ENCODE measurements at places on chromosomes 1 and 21.
A peak's percentile ranks its signal among the peaks of the same experiment; 100 is the strongest.

DNA sequence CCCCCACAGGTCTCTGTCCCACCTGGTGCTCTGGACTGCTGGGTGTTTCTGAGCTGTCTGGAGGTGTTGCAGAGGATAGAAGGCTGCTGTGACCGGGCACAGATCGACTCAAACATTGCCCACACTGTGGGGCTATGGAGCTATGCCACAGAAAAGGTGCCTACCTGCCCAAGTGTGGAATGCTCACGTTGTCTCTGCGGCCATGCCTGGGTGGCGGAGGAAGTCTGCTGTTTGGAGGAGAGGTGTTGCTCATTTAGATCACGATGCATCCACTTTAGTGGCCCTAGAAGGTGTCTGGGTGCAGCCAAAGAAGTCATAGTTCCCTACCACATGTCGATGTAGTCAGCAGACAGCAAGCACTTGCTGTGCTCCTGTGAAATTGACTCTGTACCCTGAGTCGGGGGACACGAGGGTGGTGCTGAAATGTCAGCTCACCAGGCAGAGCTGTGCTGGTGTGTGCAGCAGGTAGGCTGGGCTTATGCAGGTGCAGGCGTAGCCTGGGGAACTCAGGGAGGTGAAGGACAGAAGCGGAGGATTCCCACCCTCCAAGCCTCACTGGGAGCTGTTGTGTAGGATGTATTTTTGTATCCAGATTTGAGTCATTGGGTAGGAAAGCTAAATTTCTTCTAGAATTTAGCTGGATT lies 32.8 kb upstream of the PWP2 start:
- DNase-seq: no peak

GRCh38 chr1:147738129-147738528 lies 22.3 kb downstream of the GJA5 start:
- no peak for DNase-seq

DNA sequence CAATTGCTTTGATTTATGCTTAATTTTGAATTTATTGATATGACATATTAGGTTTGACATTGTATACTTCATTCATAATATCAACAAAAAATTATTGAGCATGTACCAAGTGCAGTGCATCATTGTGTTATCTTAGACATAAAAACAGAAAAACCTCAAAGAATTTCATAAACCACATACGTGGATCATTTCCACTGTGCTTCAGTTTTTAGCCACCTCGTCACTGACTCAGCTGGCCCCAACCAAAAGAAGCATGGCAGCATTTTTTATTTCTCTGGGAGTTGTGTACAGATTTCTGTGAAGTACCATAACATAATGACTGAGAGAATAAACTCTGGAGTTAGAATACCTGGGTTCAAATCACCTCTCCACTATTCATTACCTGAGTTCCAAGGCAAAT lies 95.6 kb upstream of the C1orf87 start:
- DNase-seq: no peak

GRCh38 chr1:65432918-65433317 lies 12.4 kb downstream of the LEPR start:
- DNase-seq: no peak

DNA sequence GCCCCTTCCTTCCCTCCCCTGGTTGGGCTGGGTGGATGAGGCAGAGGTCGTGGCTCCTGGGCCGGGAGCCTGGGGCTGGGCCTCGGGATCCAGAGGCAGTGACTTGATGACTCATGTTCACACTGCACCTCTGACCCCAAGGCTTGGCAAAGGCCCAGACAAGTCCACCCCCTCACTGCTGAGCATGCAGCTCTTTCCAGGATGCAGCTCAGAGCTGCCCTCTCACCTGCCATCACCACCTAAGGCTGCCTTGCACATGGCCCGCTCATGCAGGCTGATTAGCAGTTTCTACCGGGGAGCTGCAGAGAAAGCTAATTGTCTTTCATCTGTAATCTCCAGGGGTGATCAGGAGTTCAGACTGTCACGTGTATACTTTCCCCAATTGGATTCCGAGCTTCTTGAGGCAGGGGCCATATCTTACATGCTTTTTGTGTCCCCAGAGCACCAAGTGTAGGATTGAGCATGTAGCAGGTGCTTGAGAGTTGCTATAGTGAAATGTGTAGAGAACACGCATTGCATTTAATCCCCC lies 62.1 kb downstream of the LRRN2 start:
- no peak for DNase-seq

DNA sequence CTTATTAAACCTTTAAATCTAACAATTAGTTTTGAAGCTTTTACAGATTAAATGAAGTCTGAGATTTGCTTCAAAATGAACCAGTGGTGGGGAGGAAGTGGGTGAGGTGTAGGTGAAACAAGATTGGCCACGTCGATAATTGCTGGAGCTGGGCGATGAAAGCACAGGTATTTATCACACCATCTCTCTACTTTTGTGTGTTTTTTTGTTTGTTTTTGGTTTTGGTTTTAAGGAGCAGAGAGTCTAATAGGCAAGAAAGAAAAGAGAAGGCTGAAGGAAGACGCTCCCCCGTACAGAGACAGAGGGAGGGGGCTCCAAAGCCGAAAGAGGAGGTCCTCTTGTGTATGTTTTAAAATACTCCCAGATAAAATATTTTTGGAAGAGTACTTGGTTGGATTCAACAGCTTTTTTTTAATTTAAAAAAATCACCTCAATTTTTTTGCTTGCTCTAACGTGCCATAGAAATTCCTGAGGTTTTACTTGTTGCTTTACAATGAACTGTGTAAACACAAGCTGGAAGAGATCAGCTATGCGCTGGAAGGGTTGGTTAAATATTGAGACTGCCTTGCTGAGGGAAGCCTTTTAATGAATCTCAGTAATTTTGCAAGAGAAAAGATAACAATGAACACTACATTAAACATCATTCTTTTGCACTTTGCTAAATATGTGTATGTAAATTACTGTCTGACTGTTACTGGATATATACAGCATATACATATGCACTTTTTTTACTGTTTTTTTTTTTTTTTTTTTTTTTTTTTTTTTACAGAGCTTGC lies 6.7 kb upstream of the LGALS8 start:
- DNase-seq: no peak

DNA sequence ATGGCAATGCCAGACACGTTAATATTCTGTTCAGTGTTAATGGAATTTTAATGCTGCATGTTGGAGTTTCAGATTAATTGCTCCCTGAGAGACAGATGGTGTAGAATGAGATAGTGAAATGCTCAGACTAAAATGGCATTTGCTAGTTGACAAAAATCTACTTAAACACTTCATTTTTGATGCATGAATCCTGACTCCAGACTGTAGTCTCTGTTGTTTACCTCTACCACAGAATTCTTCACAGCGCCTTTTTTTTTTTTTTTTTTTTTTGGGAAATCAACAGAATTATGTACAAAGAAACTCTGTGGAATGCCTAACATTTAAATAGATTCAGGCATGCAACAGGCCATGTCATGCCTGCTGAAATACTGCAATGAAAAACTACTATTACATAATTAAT lies 111.3 kb downstream of the PLPPR5 start:
- no peak for DNase-seq

- no peak for DNase-seq
Measured at GRCh38 chr21:26366781-26367180, 196.2 kb upstream of the APP start.

DNA sequence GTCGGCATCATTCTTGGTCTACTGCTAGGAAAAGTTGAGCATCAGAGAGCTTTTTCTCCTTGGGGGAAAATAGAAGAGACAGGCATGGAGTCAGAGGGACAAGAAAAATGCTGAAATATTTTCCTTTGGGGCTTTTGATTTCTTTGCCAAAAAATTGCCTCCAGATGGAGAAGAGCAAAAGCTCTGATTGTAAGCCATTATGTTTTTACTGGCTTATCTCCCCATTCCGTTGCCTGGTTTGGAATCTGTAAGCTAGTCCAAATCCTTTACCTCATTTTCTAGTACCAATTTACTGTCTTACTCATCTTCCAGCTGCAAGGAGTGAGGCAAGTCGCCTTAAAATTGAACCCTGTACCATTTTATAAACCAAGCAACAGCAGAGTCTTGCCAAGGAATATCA lies 23.3 kb upstream of the NBL1 start:
- DNase-seq: no peak

DNA sequence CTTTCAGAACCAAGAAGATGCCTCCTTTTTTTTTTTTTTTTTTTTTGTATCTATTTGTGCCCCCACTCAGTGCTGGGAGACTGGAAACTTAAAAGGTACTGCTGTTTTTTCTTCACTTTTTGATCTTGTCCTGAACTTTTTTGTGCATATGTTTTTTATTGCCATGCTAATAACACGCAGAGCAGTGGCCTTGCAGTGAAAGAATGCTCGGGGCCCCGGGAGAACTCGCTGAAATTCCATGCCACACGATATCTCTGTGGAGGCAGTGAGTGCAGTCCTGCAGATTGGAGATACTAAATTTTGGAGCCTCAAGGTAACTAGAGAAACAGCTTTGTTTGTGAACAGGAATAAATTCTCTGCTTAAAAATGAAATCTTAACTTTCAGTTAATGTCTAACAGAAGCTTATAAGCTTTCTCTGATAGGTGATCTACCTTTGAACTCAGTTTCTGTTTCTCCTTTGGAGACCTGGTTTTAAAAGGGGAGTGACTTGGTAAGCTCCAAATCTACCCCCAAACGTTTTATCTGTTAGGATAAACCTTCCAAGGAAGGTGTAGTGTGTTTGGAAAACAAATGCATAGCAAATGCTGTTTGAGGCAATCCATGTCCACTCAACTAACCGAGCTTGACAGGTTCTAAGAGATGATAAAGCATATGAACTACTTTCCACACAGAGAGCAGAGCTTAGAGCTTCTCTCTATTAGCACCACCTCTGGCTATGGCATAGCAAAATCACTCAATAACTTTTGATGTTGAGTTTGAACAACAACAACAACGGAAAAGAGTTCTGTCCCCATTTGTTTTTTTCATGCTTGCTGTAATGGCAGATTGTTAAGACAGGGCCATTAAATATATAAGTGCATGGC lies 113.7 kb upstream of the PLXNA2 start:
- no peak for DNase-seq

- DNase-seq: no peak
Measured at GRCh38 chr21:46594276-46594675, 10.6 kb downstream of the S100B start.

DNA sequence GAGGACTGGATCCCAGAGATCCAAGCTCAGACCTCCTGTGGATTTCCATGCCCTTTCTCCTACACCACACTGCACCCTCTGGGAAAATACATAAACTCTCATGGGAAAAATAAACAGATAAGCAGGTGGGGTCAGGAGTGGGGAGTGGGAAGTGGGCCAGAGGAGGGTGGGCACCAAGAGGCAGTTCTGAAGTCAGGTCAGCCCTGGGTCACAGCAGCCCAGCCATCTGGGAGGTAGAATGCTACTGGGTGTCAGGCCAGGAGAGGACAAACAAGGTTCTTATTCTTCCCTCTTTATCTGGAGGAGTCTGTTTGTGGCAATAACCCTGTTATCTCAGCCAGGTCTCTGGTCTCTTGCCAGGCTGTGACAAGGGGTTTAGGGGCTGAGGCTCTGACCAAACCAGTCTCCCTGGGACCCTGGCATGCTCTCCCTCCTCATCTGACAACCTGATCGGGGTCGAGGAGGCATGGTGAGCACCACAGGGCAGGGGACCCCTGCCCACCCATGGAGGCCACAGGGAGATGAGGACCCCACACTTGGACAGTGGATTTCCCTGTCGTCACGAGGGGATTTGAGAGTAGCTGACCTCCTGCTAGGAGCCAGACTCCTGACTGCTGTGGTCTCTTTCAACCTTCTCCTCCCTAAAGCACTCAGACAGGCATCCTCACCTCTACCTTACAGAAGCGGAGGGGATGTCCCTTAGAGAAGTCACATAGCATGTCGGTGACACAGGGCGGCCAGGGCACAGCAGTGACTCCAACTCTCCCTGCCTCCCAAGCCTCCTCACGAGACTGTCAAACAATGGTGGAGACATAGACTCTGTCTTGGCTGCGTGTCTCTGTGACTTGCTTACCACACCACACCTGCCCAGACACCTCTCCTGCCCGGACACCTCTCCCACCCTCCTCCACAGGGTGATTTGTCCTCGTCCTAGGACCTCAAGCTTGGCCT lies 51.3 kb upstream of the IFFO2 start:
- DNase-seq: no peak

DNA sequence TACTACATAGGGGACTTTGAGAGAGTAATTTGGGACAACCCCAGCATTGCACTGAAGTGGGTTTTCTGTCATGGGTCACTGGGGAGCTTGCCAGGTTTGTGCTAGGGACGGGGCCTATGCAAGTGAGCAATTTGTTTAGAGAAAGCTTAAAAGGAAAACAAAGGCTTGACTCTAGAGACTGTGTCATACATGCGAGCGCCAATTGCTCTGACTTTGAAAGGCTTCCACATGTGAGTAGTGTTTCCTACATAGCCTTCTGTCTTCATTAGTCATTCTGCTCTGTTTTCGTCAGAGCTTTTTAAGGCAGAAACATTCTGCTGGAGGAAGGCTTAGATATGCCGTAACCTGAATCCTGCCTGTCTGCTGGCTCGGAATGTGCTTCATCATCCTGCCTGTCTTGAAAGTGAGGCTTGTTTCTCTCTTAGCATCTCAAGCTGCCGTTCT lies 28.4 kb downstream of the TRIM45 start:
- peak; percentile 86 for DNase-seq

DNA sequence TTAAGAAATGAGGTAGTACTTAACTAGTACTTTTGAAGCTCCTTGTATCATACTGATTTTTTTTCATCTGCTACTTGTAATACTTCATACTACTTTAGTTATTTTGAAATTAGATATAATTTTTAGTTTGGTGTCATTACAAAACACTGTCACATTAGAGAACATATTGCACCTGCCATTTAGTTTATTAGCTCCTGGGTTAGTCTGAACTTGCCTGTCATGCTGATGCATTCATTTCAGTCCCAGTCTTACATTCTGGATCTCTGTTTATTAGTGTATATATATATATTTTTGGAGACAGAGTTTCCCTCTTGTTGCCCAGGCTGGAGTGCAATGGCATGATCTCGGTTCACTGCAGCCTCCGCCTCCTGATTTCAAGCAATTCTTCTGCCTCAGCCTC lies 50.3 kb downstream of the DYRK1A start:
- no peak for DNase-seq

DNA sequence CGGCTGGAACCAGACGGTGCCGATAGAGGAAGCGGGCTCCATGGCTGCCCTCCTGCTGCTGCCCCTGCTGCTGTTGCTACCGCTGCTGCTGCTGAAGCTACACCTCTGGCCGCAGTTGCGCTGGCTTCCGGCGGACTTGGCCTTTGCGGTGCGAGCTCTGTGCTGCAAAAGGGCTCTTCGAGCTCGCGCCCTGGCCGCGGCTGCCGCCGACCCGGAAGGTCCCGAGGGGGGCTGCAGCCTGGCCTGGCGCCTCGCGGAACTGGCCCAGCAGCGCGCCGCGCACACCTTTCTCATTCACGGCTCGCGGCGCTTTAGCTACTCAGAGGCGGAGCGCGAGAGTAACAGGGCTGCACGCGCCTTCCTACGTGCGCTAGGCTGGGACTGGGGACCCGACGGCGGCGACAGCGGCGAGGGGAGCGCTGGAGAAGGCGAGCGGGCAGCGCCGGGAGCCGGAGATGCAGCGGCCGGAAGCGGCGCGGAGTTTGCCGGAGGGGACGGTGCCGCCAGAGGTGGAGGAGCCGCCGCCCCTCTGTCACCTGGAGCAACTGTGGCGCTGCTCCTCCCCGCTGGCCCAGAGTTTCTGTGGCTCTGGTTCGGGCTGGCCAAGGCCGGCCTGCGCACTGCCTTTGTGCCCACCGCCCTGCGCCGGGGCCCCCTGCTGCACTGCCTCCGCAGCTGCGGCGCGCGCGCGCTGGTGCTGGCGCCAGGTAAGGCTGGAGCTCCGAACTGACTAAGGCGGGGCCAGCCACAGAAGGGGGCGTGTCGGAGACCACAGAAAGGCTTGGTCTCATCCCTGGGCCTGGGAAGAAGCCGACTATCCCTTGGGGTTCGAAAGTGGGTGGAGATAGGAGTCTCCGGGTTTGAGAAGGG lies 486 bp downstream of the SLC27A3 start:
- peak; percentile 92 for DNase-seq

Measured in posterior cingulate gyrus (tissue), 11 donors.